ENCODE measurements at places on chromosomes 6 and 20.

DNA sequence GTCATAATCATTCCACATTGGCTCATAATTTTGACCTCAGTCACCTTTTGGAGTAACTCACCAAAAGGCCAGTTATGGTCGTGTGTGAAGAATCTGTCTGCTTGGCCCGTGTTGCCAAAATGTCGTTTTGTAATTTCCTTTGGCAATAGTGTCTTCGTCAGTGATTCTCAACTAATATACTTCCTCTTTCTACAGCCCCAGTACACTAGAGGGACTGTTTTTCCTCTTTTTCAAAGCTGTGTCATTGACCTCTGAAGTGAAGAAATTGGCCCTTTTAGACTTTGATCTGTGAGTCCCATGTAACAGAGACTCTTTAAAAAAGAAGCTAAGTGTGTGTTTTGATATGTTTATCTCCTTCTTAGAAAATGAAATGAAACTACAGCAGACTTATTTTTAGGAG, 5.2 kb downstream of the FOXO3 start:
- peak; percentile 16 for DNase-seq

GRCh38 chr6:156390621-156391020, 386.6 kb upstream of the ARID1B start:
- DNase-seq: no peak

DNA sequence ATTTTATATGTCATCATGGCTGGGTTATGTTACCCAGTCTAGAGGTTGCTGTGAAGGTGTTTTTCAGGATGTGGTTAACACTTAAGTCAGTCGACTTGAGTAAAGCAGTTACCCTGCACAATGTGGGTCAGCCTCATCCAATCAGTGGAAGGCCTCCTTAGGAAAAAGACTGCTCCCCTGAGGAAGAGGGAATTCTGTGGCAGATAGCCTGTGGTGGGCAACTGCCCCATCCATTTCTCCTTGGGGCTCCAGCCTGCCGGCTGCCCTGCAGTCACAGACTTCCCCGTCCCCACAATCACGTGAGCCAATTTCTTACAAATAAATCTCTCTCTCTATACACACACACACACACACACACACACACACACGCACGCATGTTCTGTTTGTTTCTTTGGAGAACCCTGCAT, 34.5 kb upstream of the MPC1 start:
- peak; percentile 94 for DNase-seq

DNA sequence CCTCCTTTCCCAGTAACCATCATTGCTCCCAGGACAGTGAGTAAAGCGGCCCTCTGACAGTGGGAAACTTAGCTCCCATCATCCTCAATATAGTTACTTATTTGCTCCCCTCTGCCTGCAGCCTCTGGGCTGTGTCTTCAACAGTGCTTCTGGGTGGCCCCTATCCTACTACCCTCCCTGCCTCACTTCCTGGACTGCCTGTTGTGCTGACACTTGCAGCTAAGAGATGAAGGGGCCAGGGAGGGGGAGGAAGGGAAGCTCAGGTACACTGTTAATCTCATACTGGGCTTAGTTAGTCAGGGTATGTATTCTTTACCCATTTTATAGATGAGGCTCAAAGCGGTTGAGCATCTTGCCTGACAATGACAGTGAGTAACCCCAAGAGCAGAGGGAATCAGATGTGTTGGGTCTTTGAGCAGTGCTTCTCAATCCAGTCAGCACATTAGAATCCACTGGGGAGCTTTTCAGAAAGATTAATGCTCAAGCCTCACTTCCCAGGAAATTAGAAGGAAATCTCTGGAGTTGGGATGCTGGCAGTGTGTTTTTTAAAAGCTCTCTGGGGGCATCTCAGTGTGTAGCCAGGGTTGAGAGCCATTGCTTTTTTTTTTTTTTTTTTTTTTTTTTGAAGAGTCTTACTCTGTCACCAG, 27.1 kb upstream of the KCNK5 start:
- no peak for DNase-seq

DNA sequence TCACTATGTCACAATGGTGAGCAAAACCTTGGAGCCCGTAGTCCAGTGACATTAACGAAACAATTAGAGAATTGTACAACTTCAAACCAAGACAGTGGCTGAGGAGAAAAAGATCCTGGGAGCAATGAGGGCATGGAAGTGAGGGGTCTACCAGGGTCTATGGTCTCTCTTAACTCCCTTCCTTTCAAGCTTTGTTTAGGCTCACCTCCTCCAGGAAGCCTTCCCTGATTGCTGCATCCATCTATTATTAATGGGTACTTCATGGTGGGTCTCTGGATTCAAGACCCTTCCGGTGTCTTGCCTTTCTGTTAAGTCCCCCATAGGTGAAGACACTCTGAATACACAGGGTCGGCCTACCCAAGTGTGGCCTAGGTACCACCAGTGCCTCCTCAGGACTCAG, 38.1 kb upstream of the MLN start:
- DNase-seq: no peak

GRCh38 chr6:116309657-116310056, 29.9 kb upstream of the TSPYL1 start:
- DNase-seq: no peak

- DNase-seq: no peak
Measured at GRCh38 chr6:117502580-117502979, 20.1 kb downstream of the DCBLD1 start.

DNA sequence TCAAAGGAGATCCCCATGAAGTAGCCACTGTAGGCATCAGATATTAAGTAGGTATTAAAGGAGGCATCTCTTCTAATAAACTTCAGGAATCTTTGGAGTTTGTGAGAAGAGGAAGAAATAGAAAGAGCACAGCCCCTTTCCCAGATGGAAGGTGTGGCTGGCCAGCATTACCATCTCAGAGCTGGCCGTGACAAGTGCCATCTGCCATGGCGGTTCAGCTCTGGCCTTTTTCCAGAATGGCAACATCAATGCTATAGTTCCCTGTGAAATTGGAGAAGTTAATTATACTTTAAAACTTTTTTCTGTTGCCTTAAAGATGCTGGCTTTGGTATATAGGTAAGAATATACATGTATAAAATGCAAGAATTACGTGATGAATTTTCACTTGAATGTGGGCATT, 51.9 kb upstream of the MCUR1 start:
- no peak for DNase-seq

DNA sequence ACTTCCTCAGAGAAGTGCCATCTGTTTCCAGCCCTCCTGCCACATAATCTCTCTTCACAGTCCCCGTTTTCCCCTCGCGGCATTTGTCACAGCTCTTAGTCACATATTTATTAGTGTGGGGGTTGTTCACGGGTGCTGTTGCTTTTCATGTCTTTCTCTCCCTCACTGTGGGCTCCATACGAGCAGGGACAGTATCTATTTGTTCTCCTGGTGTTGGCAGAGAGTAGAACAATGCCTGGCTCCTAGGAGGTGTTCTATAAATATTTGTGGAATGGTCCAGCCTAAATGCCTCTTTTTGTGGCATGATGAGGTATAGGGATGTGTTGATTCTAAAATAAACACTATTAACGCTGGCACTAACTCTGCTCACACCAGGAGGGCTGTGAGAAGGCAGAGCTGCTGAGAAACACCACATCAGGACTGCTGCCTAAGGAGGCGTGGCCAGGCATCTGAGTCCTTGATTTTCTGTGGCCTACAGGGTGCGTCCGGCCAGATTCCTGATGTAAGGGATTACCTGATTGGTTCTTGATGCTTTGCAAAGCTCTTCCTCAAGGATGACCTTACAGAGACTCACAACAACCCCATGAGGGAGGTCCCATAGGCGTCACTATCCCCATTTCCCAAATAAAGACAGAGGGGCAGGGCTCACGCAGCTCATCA, 219.8 kb upstream of the ARID1B start:
- no peak for DNase-seq

- DNase-seq: peak; percentile 88
Measured at GRCh38 chr6:444653-445275, 53.2 kb downstream of the IRF4 start.
